SW480 (cell line): ENCODE measurements at places on chromosomes 2 and 18.

GRCh38 chr2:193542762-193543161 is 1348.0 kb upstream of the TMEFF2 start:
- no peak for DNase-seq

DNA sequence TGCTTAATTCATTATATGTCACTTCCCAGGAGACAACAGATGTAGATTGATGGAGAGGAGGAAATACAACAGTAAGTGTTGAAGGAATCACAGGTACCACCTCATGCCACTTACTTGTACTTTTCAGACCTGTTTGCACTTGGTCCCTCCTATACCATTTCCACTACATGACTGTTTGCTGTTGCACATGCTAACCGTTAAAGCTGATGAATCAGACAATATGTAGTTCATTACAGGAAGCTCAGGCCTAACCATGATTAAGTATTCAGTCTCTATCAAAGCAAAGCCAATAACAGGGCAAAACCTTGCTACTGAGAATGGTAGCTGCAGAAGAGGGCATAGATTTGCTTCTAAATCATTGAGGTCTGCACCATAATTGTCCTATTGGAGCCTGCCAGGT is 30.2 kb upstream of the GRP start:
- DNase-seq, result no peak

- DNase-seq, result no peak
Measured at GRCh38 chr2:118675531-118675930, 171.9 kb downstream of the EN1 start.

DNA sequence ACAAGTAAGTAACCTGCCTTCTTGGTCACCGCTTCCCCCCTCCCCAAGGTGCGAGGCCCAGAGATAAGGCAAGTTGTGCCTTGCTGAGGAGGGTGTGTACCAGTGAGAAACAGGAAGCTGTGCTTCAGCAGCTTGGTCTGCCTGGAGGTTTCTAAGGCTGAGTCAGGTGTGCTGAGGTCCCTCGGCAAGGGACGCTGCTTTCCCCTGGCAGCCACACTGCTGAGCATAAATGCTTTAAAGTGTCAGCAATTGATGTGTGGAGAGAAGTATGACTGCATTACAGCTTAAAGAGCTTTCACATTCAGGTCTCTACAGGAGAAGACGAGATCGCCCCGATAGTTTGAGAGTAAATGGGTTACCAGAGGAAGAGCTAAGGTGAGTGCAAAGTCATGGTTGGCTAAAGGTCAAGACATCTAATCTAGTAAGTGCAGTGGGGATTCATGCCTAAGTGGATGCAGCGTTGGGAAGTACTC is 86.9 kb downstream of the LIMS1 start:
- DNase-seq, result peak; percentile 79

DNA sequence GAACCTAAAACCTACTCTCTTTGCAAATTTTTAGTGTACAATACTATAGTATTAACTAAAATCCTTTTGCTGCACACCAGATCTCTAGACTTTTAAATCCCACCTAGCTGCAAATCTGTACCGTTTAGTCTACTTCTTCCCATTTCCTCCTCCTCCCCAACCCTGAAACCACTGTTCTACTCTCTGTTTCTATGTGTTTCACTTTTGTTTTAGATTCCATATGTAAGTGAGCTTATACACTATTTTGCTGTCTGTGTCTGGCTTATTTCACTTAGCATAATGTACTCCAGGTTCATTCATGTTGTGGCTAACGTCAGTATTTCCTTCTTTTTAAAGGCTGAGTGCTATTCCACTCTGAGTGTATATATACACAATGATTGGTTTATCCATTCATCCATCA is 18.4 kb upstream of the DSC2 start:
- no peak for DNase-seq

GRCh38 chr2:129178356-129178755 is 801.1 kb upstream of the RAB6C start:
- DNase-seq, result no peak

DNA sequence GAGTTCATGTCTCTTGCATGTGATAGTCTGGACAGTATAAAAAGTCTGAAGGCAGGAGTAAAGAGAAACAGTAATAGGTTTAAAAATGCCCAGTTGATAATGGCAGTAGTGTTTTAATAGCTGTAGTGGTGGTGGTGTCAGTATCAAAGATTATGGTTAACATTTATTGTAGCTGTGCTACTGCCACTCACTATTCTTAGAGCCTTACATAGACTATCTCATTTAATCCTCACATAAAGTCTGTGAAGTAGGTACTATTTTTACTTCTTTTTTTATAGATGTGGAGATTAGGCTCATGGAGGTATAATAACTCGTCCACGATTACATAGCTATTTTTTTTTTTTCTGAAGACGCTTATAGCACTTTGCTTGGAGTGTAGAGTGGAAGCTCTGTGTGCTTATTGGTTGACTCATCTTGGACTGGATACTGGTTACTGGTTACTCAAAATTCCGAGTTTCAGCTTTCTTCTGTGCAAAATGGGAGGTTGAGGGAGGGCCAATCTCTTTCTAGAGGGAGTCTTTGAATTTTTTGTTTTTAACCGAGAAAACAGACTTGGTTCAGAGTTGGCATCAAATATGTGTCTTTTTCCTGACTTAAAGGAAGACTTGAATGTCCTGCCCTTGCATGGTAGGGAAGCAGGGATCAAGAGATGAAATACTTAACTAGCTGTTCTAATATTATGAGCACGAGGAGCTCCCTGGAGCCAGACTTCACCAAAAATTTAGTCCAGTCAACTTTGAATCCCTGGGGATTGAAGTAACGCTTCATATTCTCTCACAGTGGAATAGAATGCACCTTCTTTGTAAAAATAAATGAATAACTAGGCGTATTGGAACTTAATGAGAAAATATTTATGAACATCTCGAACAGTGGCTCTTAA is 27.1 kb downstream of the CERS6 start:
- no peak for DNase-seq

- DNase-seq, result peak; percentile 15
Measured at GRCh38 chr2:14297340-14297739, 335.2 kb upstream of the LRATD1 start.

- no peak for DNase-seq
Measured at GRCh38 chr2:145685383-145686050, 1165.6 kb upstream of the ZEB2 start.
